ENCODE measurements at places on chromosomes 1 and 21.

GRCh38 chr1:97721221-97721620 lies 199.6 kb downstream of the DPYD start:
- no peak for DNase-seq

DNA sequence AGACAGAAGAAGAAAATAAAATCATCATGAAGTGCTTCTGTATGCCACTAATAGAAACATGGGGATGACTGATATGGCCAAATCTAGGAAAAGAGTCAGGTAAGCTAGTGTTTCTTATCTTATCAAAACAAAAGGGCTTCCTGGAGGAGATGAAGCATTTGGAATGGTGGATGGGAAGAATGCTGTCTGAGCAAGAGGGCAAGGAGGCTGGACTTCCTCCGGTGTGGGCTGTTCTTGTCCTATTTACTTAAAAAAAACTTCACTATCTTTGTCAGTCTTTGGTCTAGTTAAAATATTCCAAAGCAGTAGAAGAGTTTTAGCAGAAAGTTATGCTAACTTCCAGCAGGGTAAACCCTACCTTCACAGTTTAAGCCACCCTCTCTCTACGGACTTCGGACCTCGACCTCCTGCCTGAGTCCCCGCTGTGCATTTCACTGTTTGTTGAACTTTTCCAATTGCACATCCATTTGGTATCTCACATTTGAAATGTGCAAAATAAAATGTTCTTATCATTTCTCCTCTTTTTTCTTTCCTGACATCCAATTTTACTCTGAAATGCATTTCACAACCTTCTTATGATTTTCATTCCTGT lies 64.8 kb upstream of the TSPAN2 start:
- DNase-seq, result no peak

- no peak for DNase-seq
These were observed 68.6 kb upstream of the COG2 start for GRCh38 chr1:230573658-230574057.

GRCh38 chr1:3170561-3171453 lies 101.8 kb downstream of the PRDM16 start:
- DNase-seq, result peak; percentile 20

- no peak for DNase-seq
These were observed 33.8 kb upstream of the ID3 start for GRCh38 chr1:23593042-23593521.

DNA sequence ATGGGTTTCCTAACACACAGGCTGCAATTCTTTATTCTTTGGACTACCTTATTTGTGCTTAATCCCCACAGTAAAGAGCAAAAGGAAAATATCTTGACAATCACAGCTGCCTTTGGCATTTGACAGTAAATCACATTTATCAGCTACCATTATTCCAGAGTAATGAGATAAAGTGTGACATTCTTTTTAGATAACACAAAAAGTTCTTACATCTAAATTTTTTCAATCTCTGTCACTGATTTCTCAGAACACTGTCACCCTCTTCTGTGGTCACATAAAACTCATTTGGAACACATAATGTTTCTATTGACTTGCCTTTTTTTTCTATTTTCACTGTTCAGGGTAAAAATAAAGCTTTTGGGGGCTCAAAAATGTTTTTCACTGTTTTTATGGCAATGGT lies 484.6 kb downstream of the LTN1 start:
- no peak for DNase-seq

DNA sequence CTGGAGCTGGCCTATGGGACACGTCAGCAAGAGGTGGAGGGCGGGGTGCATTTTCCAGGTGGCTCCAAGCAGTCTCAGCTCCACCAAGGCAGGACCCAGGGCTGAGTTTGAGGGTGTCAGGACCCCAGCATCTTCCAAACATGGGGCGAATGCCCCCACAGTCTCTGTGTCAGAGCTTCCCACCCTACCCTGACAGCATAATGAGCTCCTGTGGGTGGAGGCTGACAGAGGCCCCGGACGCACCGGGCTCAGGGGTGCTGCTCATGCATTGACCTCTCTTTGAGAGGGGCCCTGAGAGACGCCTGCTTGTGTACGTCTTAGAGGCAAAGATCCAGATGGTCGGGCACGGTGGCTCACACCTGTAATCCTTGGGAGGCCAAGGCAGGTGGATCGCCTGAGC lies 37.2 kb downstream of the SLC2A7 start:
- no peak for DNase-seq

- DNase-seq, result no peak
These were observed 322.8 kb downstream of the SEC16B start for GRCh38 chr1:177646757-177647730.

- no peak for DNase-seq
These were observed 11.9 kb downstream of the MEF2D start for GRCh38 chr1:156488566-156489165.

- peak; percentile 61 for DNase-seq
These were observed 65.5 kb downstream of the CASZ1 start for GRCh38 chr1:10730985-10731384.

DNA sequence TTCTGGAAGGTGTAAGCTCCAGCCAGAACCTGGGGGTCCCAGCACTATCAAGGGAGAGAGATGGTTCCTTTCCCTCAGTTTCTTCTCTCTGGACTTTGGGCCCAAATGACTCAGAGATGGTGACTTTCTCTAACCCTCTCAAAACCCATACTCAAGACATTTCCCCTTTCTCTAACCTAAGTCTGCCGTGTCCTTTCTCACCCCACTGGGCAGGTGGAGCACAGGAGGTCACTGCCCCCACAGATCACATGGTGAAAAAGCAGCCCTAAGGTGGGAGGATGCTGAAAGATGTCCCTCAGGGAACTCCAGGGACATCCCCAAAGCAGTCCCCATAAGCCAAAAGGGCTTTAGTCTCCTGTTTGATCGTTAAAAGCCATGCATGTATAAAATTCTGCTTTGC lies 173.7 kb downstream of the HIVEP3 start:
- DNase-seq, result no peak

DNA sequence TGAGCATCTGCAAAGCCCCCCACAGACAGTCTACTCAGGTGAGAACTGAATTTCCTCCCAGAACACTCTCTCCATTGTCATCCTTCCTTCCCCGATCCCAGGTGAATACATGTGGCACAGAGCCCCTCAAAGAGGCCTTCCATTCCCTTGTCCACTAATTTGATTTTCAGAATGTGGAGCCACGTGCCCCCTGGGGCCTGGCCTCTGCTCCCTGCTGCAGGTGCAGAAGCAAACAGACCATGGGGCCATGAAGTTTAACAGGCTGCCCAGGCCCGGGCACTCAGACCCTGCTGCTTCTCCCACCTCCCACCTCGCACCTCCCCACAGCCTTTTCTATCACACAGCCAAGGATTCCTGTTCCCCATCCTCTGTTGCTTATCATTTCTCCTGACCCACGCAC lies 243.8 kb upstream of the RAB4A start:
- DNase-seq, result no peak

DNA sequence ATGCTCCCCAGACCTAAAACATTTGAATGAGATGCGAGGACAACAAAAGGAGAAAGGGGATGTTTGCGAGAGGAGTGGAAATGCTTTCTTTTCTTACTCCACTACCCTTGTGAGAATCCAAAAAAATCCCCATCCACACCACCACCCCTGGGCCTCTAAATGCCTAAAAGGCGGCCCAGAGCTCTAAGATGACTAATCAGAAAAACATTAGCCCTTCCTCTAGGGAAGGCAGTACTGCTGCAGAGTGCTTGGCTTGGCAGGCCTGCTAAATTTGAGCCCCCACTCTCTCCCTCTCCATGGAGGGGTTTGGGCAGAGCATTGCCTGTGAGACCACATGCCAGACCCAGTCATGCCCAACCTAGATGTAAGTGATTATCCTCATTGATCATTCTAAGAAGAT lies 347.9 kb downstream of the USH2A start:
- no peak for DNase-seq

- peak; percentile 7 for DNase-seq
These were observed 48.8 kb upstream of the RAP1A start for GRCh38 chr1:111570781-111571181.

GRCh38 chr1:17869815-17870214 lies 114.7 kb downstream of the ACTL8 start:
- no peak for DNase-seq

- peak; percentile 70 for DNase-seq
These were observed at the start of gene PLEKHG5 for GRCh38 chr1:6491480-6491962. TSS of gene PLEKHG5 (minus strand) at chr1:6491667. CDS start at chr1:6477571, 14,096 bp downstream.

- no peak for DNase-seq
These were observed 46.1 kb downstream of the PKN2 start for GRCh38 chr1:88730132-88730675.

DNA sequence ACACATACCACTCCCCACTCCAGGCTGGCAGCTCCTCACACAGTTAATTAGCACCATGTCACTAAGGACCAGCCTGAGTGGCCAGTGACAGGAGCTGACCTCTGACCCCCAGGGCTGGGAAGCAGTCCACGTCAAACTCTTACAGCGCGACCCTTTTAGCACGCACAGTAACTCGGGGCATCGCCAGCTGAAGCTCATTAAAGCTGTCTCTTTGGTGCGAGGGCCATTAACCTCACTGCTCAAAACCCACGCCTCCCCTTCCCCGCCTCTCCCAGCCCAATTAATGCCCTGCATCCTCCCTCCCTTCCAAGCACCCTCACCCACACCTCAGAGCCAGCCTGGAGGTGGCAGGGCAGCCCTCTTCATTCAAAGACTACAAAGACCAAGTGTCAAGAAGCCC lies 31.7 kb downstream of the DMAP1 start:
- no peak for DNase-seq

GRCh38 chr1:14748151-14748550 lies 149.7 kb downstream of the KAZN start:
- DNase-seq, result no peak

DNA sequence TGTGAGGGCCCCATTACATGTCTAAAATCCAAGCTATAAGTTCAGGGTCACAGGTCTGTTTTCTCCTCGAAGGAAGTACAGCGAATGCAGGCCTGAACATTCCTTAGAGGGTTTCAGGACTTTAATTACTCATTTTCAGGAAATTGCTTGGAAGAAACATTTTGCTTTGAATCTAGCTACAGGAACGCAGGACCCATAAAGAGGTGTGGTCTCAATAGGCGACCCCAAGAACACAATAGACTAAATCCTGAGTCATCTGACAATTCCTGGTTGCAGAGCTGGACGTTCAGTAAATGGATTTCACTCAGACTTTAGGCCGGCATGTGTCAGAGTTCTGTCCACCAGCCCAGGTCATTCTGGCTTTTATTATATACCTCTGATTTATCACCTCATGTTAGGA lies 1.0 kb upstream of the ERG start:
- DNase-seq, result peak; percentile 94

DNA sequence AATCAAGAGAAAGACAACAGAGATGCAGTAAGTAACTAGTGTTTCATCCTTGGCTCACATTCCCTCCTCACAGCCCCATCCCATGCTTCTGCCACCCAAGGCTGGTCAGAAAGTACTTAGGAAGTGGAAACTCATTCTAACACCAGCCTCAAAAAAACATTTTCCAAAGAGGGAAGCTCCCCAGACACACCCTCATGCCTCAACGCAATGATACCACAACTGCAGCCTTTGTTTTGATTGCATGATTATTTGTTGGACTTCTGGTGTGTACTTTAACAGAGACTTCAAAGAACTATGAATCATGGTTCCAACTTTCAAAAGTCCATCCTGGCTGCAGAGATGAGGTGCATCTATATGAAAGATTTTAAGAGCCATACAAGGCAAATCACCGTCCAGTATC lies 45.2 kb upstream of the KCNA3 start:
- DNase-seq, result no peak

GRCh38 chr21:19461481-19462205 lies 1058.1 kb upstream of the TMPRSS15 start:
- no peak for DNase-seq

- DNase-seq, result no peak
These were observed 240.7 kb upstream of the HOOK1 start for GRCh38 chr1:59574085-59574484.

All from lung microvascular endothelial cell (primary cell).